ENCODE measurements at places on chromosomes 2 and 18.
A peak's percentile ranks its signal among the peaks of the same experiment; 100 is the strongest.

DNA sequence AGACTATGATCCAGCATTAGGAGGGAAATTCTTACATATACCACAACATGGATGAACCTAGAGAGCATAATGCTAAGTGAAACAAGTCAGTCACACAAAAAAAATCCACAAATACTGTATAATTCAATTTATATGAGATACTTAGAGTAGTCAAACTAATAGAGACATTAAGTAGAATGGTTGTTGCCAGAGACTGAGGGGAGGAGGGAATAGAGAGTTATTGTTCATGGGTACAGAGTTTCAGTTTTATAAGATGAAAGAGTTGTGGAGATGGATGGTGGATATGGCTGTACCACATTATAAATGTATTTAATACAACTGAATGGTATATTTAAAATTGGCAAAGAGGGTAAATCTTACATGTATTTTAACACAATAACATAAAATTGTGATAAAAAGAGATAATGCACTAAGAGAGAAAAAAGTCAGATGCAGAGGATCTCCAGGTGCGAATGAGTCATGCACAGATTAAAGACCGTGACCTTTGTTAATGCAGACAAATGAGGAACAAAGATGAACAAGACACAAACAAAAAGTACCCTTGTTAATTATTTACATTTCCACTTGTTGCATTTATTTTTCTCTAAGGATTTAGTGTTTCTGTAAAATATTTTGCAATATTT is 541.7 kb upstream of the MEX3C start:
- no peak for DNase-seq

- DNase-seq = peak; percentile 4
Observed at GRCh38 chr2:239805043-239805329, 220.2 kb downstream of the NDUFA10 start.

DNA sequence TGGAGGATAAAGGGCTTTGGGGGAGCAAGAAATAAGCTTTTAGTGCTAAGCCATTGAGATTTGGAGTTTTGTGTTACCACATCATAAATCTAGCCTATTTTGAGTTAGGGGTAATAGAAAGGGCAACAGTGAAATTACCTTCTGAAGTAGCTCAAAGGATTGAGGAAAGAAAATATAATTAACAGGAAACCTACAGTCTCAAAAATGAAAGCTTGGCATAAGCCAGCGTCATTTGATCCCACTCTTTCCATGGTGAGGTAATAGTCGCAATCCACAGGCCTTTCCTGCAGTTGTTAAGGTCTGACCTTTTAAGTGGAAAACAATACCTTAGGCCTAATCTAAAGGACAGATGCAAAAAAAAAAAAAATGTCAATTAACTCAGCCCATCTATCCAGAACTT is 182.7 kb downstream of the UXS1 start:
- DNase-seq = no peak

DNA sequence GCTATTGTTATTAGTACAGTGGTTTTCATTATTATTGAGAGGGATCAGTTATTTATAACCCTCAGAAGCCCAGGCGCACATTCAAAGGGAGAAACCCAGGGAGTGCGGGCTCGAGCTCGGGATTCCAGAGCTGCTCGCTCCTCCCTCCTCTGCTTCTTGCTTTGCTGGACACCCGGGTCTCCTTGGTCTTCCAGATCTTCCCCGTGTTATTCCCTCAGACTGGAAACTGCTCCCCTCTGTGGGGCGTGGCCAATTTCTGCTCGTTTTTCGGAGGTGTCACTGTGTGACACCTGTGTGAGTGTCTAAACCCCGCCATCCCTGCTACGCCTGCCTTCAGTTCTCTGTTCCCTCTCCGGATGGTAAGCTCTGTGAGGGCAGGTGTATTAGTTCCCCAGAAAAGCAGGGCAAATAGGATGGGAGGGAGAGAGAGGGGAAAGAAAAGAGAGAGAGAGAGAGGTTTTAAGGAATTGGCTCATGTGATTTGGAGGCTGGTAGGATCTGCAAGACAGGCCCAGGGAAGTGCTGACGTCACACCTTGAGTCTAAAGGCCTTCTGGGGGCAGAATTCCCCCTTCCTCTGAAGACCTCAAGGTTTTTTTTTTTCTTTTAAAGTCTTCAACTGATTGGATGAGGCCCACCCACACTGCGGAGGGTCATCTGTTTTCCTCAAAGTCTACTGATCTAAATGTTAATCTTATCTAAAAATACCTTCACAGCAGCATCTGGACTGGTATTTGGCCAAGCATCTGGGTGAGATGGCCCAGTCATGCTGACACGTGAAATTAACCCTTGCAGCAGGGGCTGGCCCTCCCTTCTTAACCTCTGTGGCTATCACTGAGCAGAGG is 457.3 kb upstream of the ID2 start:
- DNase-seq = no peak

- no peak for DNase-seq
Observed at GRCh38 chr2:61770298-61770697, 83.6 kb downstream of the FAM161A start.

DNA sequence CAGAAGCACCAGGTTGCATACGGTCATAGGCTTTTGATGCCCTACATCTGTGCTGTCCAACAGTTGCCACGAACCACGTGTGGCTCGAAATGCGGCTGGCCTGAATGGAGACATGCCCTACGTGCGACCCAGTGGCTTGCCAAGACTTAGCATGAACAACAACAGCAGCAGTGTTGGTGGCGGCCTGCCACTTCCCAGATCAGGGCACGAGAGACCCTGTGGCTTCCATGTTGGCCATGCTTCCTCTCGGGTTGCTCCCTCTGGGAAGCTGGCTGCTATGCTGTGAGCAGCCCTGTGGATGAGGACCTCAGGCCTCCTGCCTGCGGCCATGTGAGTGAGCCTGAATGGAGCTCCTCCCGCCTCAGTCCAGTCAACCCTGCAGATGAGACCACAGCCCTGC is 212.3 kb downstream of the HDAC4 start:
- DNase-seq = no peak

- DNase-seq = no peak
Observed at GRCh38 chr2:238380336-238380735, 46.4 kb upstream of the ASB1 start.

DNA sequence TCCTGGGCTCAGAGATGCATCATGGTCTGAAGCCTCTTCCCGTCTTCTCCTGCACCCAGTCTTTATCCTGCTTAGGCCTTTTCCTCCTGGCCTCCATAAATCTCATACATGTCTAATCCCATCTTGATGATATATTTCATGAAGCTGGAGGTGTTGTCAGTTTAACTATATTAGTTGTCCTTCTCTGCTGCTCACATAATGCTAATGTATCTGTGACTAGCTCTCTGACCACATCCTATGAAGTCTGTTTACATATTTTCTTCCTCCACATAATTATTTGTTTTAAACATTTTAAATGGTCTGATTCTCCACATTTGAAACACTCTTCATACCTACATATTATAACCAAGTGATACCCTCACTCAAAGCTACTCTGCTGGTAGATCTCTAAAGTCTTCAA is 315.2 kb upstream of the RND3 start:
- no peak for DNase-seq

- DNase-seq = no peak
Observed at GRCh38 chr18:66695281-66695680, 91.4 kb upstream of the CDH19 start.

- no peak for DNase-seq
Observed at GRCh38 chr2:58768715-58769080, 527.6 kb upstream of the FANCL start.

- DNase-seq = no peak
Observed at GRCh38 chr2:50118905-50119702, 912.8 kb downstream of the NRXN1 start.

DNA sequence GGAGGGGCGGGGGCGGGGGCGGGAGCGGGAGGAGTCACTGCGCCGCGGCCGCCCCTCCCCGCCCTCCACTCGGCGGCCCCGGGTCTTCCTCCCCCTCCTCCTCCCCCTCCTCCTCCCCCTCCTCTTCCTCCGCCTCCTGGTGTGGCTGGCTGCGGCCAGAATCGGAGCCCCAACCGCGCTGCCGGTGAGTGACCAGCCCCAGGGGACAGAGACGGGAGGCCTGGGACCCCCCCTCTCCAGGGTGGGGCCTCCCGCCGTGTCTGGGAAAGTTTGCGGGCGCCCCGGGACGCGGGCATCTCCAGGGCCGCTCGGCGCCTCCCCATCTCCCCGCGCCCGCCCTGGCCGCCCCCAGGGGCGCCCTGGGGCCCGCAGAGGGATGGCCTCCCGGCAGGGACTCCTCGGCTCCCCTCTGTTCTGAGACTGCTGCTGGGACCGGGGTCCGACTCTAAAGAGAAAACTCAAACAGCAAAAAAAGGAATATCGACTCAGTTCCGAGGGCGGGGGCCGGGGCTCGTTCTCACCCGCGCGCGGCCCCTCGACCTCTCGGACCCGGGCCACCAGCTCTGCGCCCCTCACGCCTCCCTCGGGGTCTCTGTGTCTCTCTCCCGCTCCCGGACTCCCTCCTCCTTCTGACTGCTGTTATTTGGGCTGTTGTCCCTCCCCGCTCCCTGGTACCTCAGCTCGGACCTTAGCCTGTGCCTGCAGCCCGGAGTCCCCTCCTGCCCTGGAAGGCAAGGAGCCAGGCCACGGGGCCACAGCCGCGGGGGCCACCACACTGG is at the start of gene STON1:
STON1 (plus strand) TSS at position 122 of the 779 bp plus-strand sequence. CDS start 50,480 bp downstream, outside the sequence.
- DNase-seq = peak; percentile 74

Measured in D341Med (cell line).